ENCODE measurements at places on chromosomes 3 and 15.

DNA sequence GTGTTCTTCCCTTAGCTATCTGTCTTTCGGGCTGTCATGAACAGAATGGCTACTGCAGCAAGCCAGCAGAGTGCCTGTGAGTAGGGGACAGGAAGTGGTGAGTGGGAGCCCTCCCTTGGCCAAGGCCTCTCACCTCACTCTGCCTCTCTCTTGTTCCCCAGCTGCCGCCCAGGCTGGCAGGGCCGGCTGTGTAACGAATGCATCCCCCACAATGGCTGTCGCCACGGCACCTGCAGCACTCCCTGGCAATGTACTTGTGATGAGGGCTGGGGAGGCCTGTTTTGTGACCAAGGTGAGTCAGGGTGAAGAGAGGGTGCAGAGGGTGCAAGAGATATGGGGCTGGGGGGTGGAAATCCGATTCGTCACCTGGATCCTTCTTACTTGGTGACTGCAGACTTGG is 3.0 kb downstream of the DLL4 start:
- no peak for DNase-seq

DNA sequence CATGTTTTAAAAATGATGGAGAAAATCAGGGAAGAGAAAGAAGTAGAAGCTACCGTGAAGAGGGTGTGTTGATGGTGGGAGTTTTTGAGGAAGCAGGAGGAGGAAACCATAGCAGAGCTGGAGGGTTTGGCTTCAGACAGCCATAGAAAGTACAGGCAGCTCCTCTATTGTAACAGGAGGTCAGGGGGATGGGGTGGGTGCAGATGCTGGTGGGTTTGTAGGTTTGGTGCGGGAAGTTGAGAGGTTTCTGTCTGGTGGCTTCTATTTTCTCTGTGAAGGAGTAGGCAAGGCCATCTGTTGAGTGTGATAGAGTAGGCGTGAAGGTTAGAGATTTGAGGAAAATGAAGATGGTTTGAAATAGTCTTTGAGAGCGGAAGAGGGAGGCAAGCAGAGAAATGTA is 97.7 kb upstream of the TBC1D5 start:
- no peak for DNase-seq

DNA sequence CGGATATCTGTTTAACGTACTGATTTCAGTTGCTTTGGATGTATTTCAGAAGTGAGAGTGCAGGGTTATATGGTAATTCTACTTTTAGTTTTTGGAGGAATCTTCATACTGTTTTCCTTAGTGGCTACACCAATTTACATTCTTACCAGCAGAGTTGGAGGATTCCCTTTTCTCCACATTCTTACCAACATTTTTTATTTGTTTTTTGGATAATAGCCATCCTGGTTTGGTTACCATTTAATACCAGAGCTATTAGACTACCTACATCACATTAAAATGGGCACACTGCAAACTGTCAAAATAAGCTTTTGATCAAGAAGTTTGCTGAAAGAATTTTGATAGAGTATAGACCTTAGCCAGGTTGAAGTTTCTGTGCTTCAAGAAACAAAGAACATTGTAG is 217.2 kb upstream of the CFAP20DC start:
- DNase-seq = no peak

- DNase-seq = no peak
These were observed 123.4 kb downstream of the EPHB1 start for GRCh38 chr3:134918441-134918840.

Measured in stimulated activated naive CD4-positive, alpha-beta T cell (primary cell).